ENCODE measurements at places on chromosomes 7 and 10.

- DNase-seq: no peak
These were observed 87.8 kb downstream of the BTRC start for GRCh38 chr10:101441541-101442455.

- DNase-seq: no peak
These were observed 134.6 kb downstream of the CHRM2 start for GRCh38 chr7:137003086-137003485.

GRCh38 chr10:62814756-62815380 lies 1.3 kb downstream of the EGR2 start:
- peak; percentile 43 for DNase-seq

DNA sequence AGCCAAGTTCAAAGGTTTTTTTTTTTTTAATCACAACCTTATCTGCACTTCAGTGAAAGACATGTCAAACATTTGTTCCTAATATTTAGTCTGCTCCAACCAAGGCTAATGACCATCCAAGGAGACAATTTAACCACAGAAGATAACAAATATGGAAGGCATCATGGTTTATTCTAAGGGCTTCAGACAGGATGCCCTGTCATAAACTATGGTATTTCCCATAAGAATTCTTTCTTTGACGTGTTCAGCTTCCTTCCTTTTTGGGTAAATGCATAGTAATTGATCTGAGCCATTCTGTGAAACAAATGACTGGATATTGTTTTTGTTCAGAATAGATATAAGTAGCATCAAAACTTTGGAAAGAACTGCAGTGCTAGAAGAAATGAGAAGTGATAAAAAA lies 326.5 kb upstream of the AOAH start:
- no peak for DNase-seq

- DNase-seq: no peak
These were observed at the start of gene C1QL3 for GRCh38 chr10:16521311-16522016. Gene C1QL3 (minus strand): TSS chr10:16521879. CDS start chr10:16521065, 814 bp downstream.

DNA sequence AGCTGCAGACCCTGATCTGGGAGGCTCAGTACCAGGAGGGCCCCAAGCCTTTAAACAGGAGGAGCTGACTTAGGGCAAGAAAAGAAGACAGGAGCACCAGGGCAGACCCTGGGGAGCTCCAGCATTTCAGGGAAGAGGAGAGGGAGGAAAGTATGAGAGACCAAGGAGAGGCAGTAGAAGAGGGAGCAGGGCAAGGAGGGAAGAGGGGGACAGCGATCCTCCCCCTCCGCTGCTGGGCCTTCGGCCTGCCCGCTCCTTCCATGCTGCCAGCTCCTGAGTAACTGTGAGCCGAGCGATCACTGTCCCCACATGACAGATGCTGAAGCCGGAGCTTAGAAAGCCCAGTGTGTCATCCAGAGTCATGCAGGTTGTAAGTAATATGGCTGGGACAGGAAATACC lies 65.9 kb downstream of the ALOX5 start:
- no peak for DNase-seq

DNA sequence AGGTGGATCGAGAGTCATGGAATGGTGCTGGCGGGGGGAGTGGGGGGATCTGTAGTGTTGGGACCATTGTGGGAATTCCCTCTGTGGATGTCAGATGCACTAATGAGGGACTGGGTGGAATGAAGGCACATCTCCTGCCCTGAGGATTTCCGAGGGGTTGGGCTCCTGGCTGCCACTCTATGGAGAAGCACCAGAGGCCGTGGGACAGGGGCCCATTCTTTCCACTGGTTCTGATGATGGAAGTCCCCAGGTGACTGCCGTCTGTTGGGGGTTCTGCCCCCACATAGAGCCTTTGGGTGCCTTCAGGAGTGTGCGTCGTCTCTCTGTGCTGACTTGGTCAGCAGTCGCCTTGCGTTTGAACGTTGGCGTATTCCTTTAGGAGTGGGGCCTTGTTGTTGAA lies 202.9 kb downstream of the GLRX3 start:
- no peak for DNase-seq

- no peak for DNase-seq
These were observed 193.4 kb upstream of the VWC2 start for GRCh38 chr7:49580000-49580399.

- no peak for DNase-seq
These were observed 172.6 kb downstream of the ZNF248 start for GRCh38 chr10:37684765-37685164.

Measured in activated CD4-positive, alpha-beta T cell treated with anti-CD3 and anti-CD28 coated beads, Interleukin-2, amount 50 U/mL, for 4 hours (primary cell).